Activated CD8-positive, alpha-beta memory T cell treated with anti-CD3 and anti-CD28 coated beads for 1 hour (primary cell): ENCODE measurements at places on chromosomes 2 and 18.

GRCh38 chr2:99858951-99859596 lies 283.3 kb downstream of the AFF3 start:
- DNase-seq: no peak

DNA sequence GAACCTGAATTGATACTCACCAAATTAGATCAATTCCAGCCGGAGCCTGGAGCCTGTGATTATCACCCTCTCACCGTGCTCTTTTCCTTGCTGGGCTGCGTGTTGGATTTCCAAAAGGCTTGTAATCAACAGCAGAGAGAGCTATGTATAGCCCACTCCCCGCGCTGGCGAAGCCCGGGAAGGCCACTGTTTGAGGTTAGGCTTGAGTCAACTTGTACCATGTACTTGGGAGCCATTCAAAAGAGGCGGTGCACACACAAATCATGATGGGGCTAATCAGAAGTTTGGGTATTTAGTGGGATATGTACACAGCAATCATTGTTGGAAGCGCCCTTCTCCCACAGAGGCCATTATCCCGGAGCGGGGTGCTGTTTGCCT lies 151.6 kb downstream of the GLI2 start:
- no peak for DNase-seq

DNA sequence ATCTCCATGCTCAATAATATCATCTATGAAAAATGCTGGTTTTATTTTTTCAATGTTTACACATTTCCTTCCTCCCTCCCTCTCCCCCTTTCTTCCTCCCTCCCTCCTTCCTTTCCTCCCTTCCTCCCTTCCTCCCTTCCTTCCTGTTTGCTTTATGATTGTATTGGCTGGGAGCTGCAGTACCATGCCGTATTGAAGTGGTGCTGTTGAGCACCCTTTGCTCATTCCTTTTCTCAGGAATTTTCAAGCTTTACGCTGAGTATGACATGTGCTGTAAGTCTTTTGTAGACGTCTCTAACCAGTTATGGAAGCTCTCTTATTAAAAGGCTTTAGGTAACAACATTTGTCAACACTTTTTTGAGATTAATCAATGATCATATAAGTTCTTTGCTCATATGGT lies 100.4 kb downstream of the SNTG2 start:
- no peak for DNase-seq

GRCh38 chr18:12883372-12883683 lies 709 bp downstream of the PTPN2 start:
- no peak for DNase-seq

GRCh38 chr2:172749388-172749787 lies 13.7 kb downstream of the RAPGEF4 start:
- DNase-seq: no peak

- DNase-seq: no peak
Measured at GRCh38 chr18:31500051-31500688, 2.2 kb downstream of the DSG2 start.

- no peak for DNase-seq
Measured at GRCh38 chr2:112033600-112033999, 21.5 kb upstream of the TMEM87B start.

GRCh38 chr2:1654696-1655374 lies 89.5 kb downstream of the PXDN start:
- no peak for DNase-seq

DNA sequence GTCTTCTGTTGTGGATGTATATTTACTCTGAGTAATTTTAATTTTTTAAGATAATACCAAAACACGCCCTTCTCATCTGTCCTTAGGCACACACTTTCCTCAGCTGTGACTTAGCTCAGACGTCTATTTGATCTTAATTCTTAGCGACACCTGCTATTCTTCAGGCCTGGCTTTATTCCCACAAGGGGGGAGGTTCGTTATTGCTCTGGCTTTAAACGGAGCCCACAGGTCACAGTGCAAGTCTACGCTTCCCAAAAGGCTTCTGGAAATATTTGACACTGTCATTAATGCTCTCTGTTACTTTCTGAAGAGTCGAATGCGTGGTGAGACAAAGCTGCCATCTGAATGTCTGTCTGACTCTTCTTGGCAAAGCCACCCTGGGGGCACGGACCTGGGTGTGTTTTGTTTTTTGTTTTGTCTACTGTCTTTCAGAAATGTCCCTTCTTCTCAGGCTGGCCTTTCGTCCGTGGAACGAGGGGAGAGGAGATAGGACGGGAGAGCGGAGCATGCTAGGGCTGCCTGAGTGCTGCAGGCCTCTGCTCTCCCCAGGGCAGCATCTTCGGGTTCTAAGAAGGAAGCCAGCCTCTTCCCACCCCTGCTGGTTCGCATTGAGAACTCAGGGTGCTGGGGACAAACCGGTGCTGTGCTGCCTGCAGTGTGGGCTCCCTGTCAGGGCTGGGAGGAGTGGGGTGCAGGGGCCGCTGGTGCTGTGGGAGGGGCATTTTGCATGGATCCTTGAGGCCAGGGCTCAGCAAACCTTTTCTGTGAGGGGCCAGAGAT lies 61.9 kb downstream of the ASAP2 start:
- DNase-seq: no peak

DNA sequence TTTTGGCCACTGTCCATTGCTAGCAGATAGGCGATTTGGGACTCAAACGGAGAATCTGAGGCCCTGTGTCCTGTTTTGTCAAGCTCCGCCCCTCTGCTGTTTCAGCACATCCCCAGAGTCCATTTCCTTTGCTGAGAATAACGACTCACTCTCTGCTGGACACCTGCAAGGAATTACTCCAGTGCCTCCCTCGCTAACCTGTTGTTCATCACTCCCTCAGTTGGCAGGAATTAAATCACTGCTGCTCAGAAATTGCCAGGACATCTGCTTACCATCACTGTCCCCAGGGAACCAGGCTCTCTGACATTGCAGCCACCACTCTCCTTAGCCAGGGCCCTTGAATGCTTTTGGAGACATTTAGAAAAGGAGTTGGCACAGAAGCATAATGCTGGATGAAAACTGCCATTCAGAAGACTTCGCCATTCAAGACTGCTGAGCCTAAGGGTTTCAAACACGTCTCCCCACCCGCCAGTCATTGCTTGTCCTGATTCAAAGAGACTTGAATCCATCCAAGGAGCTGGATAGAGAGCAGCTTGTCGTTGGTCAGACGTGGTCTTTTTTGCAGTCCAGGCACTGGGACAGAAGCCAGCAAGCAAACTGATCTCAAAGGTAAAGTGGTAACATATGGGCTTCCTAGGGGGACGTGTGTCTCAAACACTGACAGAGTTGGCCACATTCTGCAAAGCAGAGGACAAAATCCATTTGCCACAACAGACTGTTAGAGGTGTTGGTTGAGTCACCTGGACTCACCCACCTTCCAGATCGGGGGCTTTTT lies 155.3 kb downstream of the UXS1 start:
- DNase-seq: no peak

- DNase-seq: no peak
Measured at GRCh38 chr18:58590254-58590653, 38.6 kb downstream of the ALPK2 start.

GRCh38 chr18:44356566-44357157 lies 324.0 kb upstream of the SETBP1 start:
- no peak for DNase-seq

GRCh38 chr18:74351354-74351753 lies 35.7 kb downstream of the C18orf63 start:
- no peak for DNase-seq

DNA sequence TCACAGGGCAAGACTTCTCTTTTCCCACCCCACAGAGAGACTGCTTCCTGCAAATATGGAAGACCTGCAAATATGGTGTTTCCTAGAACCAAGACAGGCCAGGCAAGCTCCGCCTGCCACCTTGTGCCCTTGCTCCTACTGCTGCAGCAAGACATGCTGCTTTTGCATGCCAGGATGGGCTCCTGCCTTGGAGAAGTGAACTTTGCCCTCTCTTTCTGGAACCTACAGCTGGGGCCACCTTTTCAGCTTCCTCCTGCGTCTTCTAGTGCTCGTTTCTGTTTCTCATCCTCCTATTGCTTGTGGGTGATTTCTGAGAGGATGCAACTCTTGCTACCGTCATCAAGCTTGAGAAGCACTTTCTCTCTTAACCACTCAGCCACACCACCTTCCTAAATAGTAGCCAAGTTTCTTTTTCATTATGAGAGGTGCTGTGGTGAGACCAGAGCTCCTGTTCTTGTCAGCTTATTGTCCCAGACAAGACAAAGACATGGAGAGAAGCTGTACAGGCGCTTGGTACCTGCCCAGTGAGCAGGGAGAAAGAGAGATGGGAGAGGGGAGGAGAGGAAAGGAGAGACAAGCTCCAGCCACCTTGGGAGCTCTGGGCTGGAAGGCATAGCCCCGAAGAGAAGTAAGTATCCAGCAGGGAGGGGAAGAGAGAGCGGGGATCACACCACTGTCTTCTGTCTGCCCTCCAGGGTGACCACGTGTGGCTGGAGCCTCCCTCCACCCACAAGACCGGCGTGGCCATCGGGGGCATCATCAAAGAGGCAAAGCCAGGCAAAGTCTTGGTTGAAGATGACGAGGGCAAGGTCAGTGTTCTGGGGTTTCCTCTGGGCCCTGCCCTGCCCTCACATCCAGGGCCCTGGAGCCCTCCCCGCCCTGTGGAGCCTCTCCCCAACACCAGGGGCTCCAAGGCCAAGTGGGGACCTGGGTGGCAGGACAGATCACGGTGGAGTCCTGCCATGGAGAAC lies 28.3 kb downstream of the MYO7B start:
- no peak for DNase-seq

- DNase-seq: no peak
Measured at GRCh38 chr2:97662386-97662894, 1.4 kb downstream of the ACTR1B start.
